Stimulated activated memory B cell treated with anti-CD40 and anti-IgM and Interleukin-4, amounts not matched to agents 10 μg/mL and 1 μg/mL and 100 μg/mL, for 72 hours (primary cell): ENCODE measurements at places on chromosomes 6 and 20.

GRCh38 chr20:15767586-15767985 lies 805.7 kb downstream of the KIF16B start:
- no peak for ATAC-seq

DNA sequence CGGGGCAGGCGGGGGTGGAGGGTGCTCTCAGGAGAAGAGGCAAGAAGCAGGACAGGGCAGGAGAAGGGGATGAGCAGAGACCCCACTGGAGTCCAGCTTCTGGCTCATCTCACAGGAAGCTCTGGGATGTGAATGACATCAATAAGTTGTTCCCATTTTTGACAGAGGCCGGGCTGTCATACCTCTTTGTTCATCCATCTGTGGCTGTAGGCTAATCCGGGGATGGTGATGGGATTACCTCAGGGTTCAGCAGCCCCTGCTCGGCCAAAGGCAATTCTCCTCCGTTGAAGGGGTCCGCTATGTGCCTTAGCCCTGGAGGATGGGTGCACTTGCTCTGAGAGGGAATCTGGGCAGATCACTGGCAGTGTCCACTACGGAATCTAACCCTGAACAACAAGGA lies 3.3 kb upstream of the TMC2 start:
- ATAC-seq: no peak

DNA sequence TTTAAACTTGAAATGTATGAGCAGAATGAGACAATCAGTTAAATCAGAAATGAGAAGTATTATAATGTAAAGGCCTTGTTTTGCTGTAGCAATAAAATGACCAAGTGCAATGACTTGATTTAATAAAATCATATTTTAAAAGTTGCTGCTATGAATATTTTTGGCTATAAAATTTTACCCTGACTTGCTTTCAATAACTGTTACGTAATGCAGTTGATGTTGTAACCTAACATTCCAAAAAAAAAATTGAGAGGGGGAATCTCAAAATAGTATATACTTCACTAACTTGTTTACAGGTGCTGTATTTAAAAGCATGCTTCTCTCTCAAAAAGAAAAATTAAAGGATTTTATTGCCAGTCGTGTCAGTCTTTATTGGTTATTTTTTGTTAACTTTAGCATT lies 71.6 kb upstream of the ADGRF4 start:
- no peak for ATAC-seq

- no peak for ATAC-seq
Measured at GRCh38 chr6:82878812-82879211, 186.8 kb downstream of the UBE3D start.

GRCh38 chr20:45300961-45301360 lies 5.7 kb upstream of the RBPJL start:
- peak; percentile 62 for ATAC-seq

GRCh38 chr6:123841067-123841896 lies 37.6 kb downstream of the NKAIN2 start:
- ATAC-seq: no peak
